Peyer's patch (tissue), 4 donors: ENCODE measurements at places on chromosomes 2 and 18.

GRCh38 chr18:45019469-45019868 lies 338.8 kb downstream of the SETBP1 start:
- no peaks in the 10 kb centered on the region for H3K36me3 ChIP-seq
- H3K4me3 ChIP-seq: no peak overlapping the region
- H3K27ac ChIP-seq: no peak overlapping the region
- no peaks in the 10 kb centered on the region for H3K4me1 ChIP-seq
- DNase-seq: no peak

- H3K36me3 ChIP-seq: no peaks in the 10 kb centered on the region
- no peak for DNase-seq
- no peak overlapping the region for H3K4me3 ChIP-seq
- no peak overlapping the region for H3K27ac ChIP-seq
- H3K4me1 ChIP-seq: no peaks in the 10 kb centered on the region
Observed at GRCh38 chr2:31334311-31335026, 80.1 kb downstream of the XDH start.

DNA sequence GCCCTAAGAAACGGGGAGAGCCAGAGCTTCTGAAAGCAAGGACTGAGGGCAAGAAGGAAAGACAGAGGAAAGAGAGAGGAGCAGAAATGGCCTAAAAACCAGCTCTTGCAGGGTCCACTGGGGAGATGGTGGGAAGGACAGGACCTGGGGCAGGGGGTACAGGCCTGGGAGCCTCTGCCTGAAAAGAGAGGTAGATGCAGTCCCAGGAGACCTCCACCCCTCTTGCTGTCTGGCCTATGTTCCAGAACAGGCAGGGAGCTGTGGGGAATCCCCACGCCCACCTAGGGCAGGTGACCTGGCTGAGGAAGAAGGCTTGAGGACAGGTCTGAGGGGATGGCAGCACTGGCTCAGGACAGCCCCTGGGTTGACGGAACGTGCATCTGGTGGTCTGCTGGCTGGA lies 4.6 kb downstream of the CAPN13 start:
- no peak overlapping the region for H3K4me3 ChIP-seq
- H3K36me3 ChIP-seq: no peaks in the 10 kb centered on the region
- H3K4me1 ChIP-seq: peaks cover 15% of the 10 kb centered on the region
- no peak for DNase-seq

DNA sequence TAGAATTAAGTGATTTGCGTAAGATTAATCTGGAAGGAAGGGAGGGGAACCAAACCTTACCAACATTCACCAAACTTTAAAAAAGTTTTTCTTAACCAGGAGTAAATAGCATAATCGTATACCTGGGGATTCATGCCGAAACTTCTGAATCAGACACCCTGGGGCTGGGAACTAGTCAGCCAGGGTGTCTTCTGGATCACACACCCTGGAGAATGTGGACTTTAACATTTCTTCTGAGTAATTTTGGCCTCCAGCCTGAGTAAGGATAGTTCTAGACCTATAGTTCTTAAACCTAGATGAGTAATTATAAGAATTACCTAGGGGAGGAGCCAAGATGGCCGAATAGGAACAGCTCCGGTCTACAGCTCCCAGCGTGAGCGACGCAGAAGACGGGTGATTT lies 44.1 kb upstream of the MEIS1 start:
- no peak overlapping the region for H3K4me3 ChIP-seq
- H3K4me1 ChIP-seq: no peaks in the 10 kb centered on the region
- no peaks in the 10 kb centered on the region for H3K36me3 ChIP-seq
- no peaks in the 10 kb centered on the region for H3K27me3 ChIP-seq

DNA sequence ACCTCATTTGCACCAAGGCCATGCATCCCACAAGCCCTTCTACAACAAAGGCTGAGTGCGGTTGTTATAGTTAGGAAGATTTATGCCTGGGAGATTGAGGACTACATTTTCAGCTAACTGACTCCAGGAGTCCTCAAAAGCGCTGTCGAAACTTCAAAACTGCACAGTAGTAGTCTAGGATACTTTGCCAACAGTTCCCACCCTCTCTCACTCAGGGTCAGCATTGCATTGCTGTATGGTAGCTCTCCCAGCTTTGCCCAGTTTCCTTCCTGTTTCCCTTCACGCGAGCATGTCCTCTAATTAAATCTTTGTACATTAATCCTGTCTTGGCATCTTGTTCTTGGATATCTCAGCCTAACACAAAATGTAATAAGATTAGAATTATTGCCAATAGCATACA lies 420.6 kb upstream of the UBE2E3 start:
- H3K4me3 ChIP-seq: no peak overlapping the region
- DNase-seq: no peak
- H3K4me1 ChIP-seq: no peaks in the 10 kb centered on the region
- H3K27ac ChIP-seq: no peak overlapping the region
- no peaks in the 10 kb centered on the region for H3K27me3 ChIP-seq

GRCh38 chr18:56373601-56374000 lies 264.8 kb downstream of the TXNL1 start:
- no peaks in the 10 kb centered on the region for H3K4me1 ChIP-seq
- no peaks in the 10 kb centered on the region for H3K36me3 ChIP-seq

- no peak overlapping the region for H3K4me3 ChIP-seq
- H3K27ac ChIP-seq: no peak overlapping the region
- no peak for DNase-seq
- no peaks in the 10 kb centered on the region for H3K27me3 ChIP-seq
Observed at GRCh38 chr18:80213182-80213581, 34.1 kb downstream of the PARD6G start.
